Endothelial cell of umbilical vein (primary cell): ENCODE measurements at places on chromosomes 1 and 21. TPM values are rescaled to one million over a fixed set of nuclear protein-coding genes. Genes with fewer than 3 reads are reported as not detected.

The LPAR3 gene
- not detected in 2 replicates for total RNA-seq

The TMEM82 gene
- not detected in 2 replicates for total RNA-seq

- H3K27ac ChIP-seq: no peak overlapping the region
- no peak for DNase-seq
- no peaks in the 10 kb centered on the region for H3K36me3 ChIP-seq
These were observed 423.0 kb downstream of the RPS6KC1 start for GRCh38 chr1:213474054-213474453.

GRCh38 chr1:183654706-183655105 is 1.6 kb upstream of the APOBEC4 start:
- H3K27me3 ChIP-seq: no peaks in the 10 kb centered on the region
- no peak overlapping the region for H3K4me3 ChIP-seq
- no peak for DNase-seq
- no peak overlapping the region for H3K27ac ChIP-seq

GRCh38 chr1:162855461-162856150 is 5.4 kb downstream of the CCDC190 start:
- H3K4me1 ChIP-seq: peaks cover 57% of the 10 kb centered on the region
- peak overlapping the region; percentile 93 for H3K27ac ChIP-seq
- H3K4me3 ChIP-seq: no peak overlapping the region
- H3K36me3 ChIP-seq: no peaks in the 10 kb centered on the region
- peak; percentile 63 for DNase-seq

DNA sequence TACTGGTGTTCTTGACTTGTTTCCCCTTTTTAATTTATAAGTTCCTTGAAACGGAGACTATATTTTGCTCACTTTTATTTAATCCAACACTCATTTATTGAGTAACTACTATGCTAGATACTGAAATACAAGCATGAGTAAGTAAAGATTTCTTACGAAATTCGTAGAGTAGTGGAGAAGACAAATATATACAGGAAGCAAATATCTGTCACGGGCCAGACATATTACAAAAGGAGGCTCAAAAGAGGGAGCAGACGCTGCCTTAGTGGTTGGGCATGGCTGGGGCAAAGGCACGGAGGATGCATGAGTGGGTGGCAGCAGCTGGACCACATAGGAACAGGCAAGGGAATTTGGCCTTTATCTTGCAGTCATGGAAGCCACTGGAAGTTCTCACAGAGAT is 6.8 kb downstream of the NCF2 start:
- DNase-seq: no peak
- no peaks in the 10 kb centered on the region for H3K4me1 ChIP-seq
- no peaks in the 10 kb centered on the region for H3K36me3 ChIP-seq
- H3K27ac ChIP-seq: no peak overlapping the region
- no peak overlapping the region for H3K4me3 ChIP-seq
- H3K27me3 ChIP-seq: no peaks in the 10 kb centered on the region

DNA sequence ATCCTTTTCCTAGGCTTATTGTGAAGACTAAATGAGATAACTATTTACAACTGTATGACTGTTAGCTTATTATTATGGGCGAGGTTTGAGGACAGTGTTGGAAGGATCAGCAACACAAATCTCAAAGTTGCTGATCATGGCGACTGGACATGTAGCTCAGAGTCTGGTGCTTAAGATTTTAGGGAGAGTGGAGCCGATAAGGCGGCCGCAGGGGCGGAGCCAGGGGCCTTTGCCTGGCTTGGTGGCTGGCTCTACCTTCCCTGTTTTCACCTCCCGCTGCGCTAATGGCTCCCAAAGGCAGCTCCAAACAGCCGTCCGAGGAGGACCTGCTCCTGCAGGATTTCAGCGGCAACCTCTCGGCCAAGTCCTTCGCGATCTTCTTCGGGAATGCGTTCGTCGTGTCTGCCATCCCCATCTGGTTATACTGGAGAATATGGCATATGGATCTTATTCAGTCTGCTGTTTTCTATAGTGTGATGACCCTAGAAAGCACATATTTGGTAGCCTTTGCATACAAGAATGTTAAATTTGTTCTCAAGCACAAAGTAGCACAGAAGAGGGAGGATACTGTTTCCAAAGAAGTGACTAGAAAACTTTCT is 45.5 kb downstream of the GIPC2 start:
- DNase-seq: no peak
- peaks cover 27% of the 10 kb centered on the region for H3K4me1 ChIP-seq
- H3K36me3 ChIP-seq: no peaks in the 10 kb centered on the region
- no peak overlapping the region for H3K27ac ChIP-seq
- no peaks in the 10 kb centered on the region for H3K27me3 ChIP-seq

DNA sequence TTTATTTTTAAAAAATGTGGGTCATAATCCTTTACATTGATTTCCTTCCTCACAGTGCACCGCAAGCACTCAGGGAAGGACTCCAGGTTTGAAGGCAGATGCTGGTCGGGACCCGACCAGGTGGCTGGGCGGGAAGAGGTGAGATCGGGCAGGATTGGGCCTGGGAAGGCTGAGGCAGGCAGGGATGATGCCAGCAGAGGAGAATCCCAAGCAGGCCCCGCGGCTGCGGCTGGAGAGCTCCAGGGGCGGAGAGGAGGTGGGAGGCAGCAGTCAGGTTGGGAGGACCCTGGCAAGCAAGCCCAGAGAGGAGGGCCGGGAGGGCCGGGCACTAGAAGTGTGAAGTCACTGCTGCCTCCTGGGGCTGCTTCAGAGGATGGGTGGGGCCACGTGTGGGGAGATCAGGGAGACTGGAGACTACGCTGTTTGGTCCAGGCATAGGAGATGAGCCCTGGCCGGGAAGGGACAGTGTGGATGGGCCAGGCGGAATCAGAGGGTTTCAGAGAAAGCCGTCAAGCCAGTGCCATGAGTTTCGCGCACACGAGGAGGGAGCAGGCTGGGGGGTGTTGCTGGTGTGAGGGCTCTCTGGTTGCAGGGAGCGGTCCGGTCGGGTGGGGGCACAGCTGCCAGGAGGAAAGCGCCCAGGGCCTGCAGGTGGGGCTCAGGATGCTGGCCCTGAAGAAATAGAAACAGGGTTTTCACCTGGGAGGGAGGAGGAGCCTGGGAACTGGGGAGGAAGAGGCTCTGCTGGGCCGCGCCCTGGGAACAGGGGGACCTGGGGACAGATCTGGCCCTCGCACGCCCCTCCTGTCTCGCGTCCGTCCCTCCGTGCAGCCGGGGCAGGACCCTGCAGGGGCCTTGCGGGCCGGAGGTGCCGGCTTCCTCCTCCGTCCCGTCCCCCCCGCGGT is 888 bp upstream of the COL18A1 start:
- H3K36me3 ChIP-seq: peaks cover 3% of the 10 kb centered on the region
- H3K27me3 ChIP-seq: peaks cover 2% of the 10 kb centered on the region
- DNase-seq: peak; percentile 7
- peak overlapping the region; percentile 42 for H3K4me3 ChIP-seq
- H3K4me1 ChIP-seq: peaks cover 18% of the 10 kb centered on the region
